ENCODE measurements at places on chromosomes 7 and 10.

DNA sequence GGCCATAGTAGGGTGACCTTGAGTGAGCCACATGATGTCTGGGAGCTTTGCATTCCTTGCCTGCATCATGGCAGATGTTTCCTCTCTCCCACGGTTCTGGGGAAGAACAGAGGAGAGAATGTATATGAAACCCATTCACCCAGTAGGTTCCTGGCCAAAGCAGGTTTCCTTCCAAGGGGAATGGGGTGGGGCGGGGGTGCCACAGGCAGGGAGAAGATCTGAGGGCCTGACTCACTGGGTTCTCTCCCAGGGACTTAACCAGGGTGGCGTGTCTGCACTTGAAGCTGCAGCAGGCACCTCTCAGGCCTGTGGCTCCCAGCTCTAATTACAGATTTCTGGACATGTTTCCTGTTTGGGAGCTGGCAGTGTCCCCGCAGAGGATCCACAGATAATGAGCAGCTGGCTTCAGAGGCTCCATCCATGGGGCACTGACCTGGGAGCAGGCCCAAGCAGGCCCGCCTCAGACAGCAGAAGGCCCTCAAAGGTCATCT is 50.2 kb upstream of the ZMIZ1 start:
- DNase-seq, result no peak

GRCh38 chr10:121285406-121286196 is 312.6 kb downstream of the FGFR2 start:
- DNase-seq, result no peak

GRCh38 chr10:90849956-90850749 is 7.7 kb downstream of the HTR7 start:
- DNase-seq, result no peak

- DNase-seq, result no peak
Observed at GRCh38 chr7:40299097-40299496, 164.3 kb downstream of the SUGCT start.

GRCh38 chr7:77653572-77653971 is 42.7 kb upstream of the RSBN1L start:
- no peak for DNase-seq

DNA sequence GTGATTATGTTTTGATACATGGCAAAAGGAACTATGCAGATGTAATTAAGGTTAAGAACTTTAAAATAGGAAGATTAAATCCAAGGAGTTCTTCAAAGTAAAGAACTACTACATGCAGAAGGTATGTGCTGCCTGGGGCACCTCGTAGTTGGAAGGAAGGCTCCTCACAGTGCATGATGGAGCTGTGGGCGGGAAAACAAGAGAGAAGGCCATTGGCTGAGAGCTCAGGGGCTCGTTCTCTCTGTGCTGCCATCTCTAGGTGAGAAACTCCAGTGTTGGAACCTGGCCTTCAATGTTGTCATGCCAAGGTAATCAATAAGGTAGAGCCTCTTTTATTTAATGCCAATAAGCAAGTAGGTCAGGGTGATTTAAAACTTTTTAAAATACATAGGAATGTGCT is 391.4 kb upstream of the ETV1 start:
- no peak for DNase-seq

DNA sequence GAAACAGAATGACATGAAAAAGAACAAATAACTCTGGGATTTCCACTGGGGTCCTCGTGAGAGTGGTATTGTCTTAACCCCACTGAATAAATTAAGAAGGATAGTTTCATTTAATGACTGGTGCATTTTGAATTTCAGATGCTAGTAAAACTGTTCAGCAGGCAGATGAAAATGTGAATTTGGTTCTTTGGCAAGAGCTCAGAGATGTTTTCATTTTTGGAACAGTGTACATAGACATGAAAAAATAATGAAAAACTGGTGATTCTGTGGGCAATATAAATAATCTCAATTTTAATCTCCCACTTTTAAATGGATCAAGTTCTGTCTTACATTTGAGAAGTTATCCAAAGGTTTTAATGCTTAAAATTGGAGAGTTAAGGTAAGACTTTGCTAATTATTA is 84.1 kb downstream of the TRIL start:
- DNase-seq, result no peak

- no peak for DNase-seq
Observed at GRCh38 chr10:7593905-7594304, 72.9 kb downstream of the ITIH5 start.

- DNase-seq, result no peak
Observed at GRCh38 chr10:101293007-101293723, 60.8 kb upstream of the BTRC start.

DNA sequence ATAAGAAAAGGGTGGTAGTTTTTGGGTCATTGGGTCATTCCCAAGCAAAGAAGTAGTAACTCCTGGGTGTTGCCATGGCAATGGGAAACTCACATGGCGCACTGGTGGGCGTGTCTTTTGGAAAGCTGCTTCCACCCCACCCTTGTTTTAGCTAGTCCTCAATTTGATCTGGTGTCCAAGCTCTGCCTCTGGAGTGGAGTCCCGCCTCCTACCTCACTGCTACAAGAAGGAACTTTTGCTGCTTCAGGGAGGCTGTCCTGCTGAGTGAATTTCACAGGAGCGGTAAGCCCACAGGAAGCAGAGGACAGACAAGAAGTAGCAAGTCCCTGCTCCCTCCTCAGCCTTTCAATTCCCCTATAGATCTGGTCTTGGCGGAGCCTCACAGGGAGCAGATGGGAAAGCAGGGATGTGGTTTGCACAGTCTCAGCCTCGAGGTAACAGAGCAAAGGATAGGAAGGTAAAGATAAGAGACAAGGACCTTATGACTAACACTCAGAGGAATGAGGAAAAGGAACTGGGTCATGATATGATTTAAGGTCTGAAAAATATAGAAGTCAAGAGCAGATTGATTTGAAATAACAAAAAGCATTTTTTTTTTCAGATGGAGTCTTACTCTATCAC is 700.3 kb downstream of the TNS3 start:
- DNase-seq, result no peak

DNA sequence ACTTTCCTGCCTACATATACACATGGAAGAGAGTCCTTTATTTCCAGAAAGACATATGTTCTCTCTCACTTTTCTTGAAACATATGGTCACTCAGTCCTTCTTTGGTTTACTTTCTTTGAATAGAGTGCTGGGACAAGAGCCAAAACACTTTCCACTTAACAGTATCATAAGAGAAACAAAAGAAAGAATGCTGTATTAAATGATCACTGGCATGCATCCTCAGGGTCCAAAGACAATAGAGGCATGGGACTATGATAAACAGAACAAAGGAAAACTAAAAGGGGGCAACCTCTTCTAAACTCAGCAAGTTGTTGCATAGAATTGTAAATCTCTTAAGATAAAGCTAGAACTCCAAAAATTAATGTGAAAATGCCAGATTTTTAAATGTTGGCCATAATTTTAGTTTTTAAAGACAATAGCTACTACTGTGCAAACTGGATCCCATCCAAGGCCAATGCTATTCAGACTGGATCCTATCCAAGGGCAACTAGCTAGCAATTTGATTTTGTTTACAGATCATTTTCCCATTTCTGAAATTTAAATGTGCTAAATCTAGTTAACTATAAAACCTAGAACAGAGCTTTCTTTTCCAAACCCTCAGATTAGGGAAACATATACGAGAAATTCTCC is 687.5 kb downstream of the SORCS3 start:
- DNase-seq, result no peak

GRCh38 chr10:129758207-129759021 is 205.7 kb downstream of the EBF3 start:
- DNase-seq, result no peak

GRCh38 chr7:19177269-19177668 is 32.0 kb upstream of the FERD3L start:
- no peak for DNase-seq

DNA sequence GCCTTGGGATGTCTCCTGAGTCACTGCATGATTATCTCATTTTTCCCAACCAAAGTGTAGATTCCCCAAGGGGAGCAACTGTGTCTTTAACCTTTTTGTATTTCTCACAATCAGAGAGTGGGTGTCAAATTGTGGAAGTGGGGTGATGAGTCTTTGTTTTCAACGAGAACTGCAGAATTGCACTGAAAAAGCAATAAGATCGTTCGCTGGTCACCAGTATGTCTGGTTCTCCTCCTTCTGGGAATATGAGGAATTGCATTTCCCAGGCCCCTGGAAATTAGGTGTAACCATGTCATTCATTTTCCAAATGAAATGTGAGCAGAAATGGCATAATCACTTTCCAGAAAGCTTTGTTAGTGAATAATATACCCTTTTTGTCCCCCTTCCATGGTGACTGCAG is 326.9 kb downstream of the GPAM start:
- no peak for DNase-seq

DNA sequence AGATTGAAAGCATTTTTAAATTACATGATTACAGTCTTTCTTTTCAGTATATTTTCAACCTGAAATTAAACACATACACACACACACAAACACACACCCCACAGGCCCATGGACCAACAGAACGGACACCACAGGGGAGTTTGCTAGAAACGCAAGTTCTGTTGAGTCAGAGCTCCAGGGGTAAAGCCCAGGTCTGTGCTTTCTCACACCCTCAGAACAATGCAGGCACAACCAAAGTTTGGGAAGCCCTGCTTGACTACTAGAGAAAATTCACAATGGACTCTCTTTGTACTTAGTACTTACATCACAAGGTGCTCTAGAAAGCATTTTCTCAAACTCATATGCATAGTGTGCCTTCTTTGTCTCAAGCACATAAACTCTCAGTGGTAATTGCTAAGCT is 704.0 kb upstream of the IGFBP3 start:
- no peak for DNase-seq

DNA sequence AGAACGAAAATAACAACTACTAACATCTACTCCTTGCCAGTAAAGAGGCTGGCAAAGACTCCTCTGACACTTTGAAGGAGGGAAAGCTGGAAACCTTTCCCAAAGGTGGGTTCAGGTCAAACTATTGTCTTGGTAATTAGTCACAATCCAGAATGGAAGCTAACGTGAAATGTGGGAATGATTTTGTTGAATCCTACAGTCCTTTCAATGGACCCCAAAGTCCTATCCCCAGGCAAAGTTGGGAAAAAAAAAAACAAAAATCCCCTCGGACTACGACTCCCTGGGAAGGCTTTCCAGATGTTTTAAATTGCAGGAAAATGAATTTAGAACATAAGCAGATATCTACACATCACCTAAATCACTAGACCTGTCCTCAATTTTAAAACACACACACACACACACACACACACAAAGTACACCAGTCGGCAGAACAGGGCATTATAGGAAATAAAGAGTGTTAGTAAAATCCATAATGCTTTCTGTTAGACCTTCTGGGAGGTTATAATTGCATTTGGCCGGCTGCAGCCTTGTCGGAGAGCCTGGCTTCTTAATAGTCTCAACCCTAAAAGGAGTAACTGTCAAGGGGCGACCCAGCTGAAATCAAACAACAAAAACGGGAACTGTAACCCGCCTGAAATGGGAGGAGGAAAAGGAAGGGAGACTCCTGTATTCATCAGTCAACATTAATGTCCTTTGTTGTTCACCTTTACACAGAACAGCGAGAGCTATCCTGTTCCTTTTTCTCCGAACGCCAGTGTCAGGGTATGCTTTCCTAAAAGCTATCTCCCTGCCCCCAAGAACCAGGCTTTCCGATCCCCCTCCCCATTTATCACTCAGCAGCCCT is 1.5 kb downstream of the DOCK4 start:
- peak; percentile 42 for DNase-seq

DNA sequence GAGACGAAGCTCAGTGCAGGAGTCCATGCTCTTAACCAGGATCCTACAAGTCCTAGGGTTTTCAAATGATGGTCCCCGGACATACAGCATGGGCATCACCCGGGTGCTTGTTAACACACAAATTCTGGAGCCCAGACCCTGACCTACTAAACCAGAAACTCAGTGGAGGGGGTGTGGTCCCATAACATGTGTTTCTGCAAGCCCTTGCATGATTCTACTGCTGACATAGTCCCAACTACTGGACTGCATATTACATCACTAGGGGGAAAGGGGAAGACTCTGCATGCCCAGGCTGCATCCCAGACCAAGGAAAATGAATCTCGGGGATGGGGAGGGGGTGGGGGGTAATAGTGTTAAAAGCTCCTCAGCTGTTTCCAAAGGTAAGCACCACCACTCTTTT is 40.3 kb downstream of the GRB10 start:
- DNase-seq, result no peak

DNA sequence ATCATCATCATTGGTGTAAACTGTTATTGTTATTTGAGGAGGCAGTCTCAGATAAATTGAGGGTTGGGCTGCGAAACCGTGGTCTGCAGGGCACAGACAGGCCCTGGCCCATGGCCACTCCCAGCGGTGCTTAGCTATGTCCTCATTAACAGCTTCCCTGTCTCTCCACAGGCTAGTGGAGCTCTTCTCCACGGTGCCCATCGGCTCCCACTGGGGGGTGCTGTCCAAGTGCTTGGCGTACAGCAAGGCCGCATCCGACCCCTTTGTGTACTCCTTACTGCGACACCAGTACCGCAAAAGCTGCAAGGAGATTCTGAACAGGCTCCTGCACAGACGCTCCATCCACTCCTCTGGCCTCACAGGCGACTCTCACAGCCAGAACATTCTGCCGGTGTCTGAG is 21.6 kb downstream of the GPR26 start:
- no peak for DNase-seq

GRCh38 chr7:151429560-151430331 is 10.2 kb downstream of the CRYGN start:
- no peak for DNase-seq

- DNase-seq, result no peak
Observed at GRCh38 chr10:947881-948280, 16.4 kb upstream of the LARP4B start.

GRCh38 chr10:18140149-18140956 is at the start of gene CACNB2:
TSS of gene CACNB2 (plus strand) at chr10:18140424.
- no peak for DNase-seq

- no peak for DNase-seq
Observed at GRCh38 chr10:102761981-102762380, 18.2 kb downstream of the WBP1L start.
